ENCODE measurements at places on chromosomes 5 and 9.

DNA sequence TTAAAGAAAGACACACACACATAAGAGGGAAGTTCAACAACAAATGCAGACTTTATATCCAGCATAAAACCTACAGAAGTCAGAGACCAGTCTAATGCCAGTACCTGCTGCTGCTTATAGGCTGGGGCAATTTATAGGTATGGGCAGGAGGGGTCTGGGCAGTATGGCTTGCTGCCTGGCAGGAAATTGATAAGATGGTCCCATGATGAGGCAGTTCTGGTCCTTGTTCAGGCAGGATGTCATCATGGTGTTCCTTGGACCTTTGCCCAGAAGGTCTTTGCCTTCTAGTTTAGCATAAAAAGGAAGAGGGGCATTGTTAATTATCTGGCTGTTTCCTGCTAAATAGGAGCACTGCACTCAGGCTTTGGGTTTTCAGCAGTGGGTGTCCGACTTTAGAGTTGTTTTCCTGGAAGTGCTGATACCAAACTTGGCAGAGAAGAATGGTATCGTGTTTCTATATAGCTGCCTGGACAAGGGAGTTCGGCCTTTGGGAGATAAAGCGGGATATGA, 10.4 kb upstream of the PDCD1LG2 start:
- DNase-seq, result no peak

DNA sequence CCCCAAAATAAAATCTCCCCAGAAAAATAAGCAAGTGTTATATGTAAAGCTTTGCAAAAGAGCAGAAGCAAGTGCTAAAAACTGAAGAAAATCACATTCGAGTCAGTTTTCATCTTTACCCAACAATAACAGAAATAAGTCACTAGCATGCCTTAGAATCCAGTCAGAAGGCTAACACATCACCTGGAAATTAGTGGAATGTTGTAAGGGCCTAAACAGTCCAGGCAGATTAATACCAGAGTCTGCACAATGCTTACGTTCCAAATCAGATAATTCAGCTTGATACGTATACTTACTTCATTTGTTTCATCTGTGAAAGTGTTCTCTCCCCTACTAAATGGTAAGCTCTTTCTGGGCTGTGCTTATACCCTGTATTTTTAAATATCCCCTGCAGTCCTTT, 42.7 kb downstream of the SUSD1 start:
- no peak for DNase-seq

- DNase-seq, result no peak
Measured at GRCh38 chr5:87769157-87769556, 356.4 kb upstream of the CCNH start.

- DNase-seq, result no peak
Measured at GRCh38 chr5:55800924-55801323, 50.2 kb upstream of the IL31RA start.

GRCh38 chr5:155620821-155621410, 607.4 kb downstream of the KIF4B start:
- no peak for DNase-seq

GRCh38 chr9:117835798-117836197, 131.6 kb downstream of the TLR4 start:
- no peak for DNase-seq

GRCh38 chr9:109349421-109349846, 28.6 kb upstream of the EPB41L4B start:
- DNase-seq, result no peak

DNA sequence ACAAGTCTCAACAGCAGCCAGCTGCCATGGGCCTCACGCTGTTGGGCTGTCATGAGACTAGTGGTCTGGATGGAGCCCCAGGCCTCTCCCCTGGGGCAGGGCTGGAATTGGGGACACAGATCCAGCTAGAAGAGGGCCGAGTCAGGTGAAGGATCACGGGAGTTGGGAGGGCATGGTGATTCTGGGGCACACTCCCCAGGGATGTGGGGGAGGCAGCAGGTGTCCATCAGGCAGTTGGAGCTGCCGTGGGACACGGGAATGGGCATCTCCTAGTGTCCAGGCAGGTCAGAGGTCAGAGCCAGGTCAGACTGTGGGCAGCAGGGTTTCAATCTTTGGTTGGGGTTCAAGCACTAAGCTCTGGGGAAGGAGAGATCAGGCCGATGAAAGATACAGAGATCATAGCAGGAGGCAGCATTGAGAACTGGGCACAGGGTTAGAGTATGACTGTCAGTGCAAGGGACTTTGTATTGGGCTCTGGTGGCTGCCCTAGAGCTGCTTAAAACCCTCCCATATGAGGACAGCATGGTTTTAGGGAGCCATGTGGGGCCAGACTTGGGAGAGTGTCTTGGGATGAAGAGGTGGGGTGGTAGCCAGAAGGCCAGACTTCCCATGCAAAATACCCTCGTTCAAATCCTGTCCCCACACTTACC, 59.2 kb downstream of the ARHGEF37 start:
- no peak for DNase-seq

DNA sequence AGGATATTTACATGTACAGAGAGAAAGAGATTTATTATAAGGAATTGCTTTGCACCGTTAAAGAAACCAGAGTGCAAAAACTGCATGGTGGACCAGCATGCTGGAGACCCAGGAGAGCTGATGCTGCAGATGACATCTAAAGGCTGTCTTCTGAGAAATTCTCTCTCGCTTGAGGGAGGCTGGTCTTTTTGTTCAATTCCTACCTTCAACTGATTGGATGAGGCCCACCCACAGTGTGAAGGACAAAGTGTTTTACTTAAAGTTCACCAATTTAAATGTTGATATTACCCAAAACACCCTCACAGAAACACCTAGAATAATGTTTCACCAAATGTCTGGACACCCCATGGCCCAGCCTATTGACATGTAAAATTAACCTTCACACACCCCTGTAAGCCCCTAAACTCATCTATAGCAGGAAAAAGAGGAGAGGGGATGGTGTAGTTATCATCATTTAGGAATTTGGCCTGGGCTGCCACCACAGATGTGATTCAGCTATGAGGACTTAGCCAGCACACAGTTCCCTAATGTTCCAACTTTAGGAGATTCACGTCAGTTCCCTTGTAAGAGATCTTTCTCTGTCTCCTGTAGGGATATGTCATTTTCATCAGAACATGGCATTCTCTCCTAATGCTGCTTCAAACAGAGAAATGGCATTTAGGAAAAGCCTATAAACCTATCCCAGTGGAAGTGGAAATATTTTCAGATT, 358.2 kb upstream of the TLE4 start:
- no peak for DNase-seq

GRCh38 chr5:136042665-136043121, 13.9 kb downstream of the TGFBI start:
- DNase-seq, result no peak

GRCh38 chr5:75663579-75664284, 52.5 kb downstream of the ANKDD1B start:
- DNase-seq, result no peak

GRCh38 chr9:87464110-87464991, 33.3 kb upstream of the DAPK1 start:
- DNase-seq, result no peak

DNA sequence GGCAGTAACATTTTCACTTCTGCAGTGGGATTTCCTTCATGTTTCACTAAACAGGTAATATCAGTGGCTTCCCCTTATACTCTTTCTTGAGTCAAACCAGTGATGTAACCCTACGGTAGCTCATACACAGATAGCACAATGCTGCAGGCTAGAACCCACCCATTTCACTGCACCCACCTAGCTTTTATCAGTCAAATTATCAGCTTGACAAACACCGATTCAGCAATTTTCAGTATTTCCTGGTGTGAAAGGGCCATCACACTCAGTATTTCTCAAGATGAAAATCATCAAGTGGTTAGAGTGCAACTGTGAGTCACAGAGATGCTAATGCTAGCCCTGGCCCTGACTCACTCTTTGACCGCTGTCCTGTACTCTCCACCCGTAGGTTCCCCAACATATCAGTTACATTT, 242.3 kb upstream of the PTGER4 start:
- DNase-seq, result no peak

GRCh38 chr5:138595180-138595795, 20.1 kb upstream of the HSPA9 start:
- no peak for DNase-seq

DNA sequence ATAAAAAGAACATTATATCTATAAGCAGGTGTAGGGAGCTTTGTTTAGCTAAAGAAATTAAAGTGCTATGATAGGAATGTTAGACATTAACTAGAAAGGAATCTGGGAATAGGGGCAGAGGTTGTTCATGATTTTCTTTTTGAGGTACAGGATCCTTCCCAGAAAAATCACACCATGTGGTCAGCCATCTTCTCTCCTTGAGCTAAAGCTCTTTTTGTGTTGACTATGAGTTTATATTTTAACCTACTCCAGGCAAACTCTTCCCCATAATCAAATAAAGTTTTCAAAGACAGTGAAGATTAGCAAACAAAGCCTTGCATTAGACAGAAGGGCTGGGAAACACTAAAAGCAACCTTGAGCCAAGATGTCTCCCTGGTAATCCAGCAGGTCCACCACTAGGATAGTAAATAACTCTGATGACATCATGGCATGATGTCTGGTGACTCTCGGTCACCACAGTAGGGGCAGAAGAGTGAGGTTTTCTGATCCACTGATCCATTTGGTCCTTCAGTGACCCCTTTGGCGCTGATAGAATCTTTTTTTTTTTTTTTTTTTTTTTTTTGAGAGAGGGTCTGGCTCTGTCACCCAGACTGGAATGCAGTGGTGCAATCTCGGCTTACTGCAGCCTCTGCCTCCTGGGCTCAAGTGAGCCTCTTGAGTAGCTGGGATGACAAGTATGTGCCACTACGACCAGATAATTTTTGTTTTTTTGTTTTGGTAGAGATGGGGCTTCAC, 30.6 kb upstream of the IL6ST start:
- no peak for DNase-seq

- no peak for DNase-seq
Measured at GRCh38 chr5:100424017-100424416, 111.2 kb upstream of the FAM174A start.

All from stimulated activated CD4-positive, alpha-beta T cell treated with anti-CD3 and anti-CD28 coated beads, TNF-alpha, amount 100 ng/mL, for 4 hours (primary cell).